ENCODE measurements at places on chromosomes 12 and 14. TPM values are rescaled to one million over a fixed set of nuclear protein-coding genes. Genes with fewer than 3 reads are reported as not detected.

Gene PTPN6
- total RNA-seq, result not detected

GRCh38 chr12:26782372-26783130 is 50.4 kb downstream of the ITPR2 start:
- DNase-seq, result no peak
- no peak overlapping the region for H3K27ac ChIP-seq
- peaks cover 23% of the 10 kb centered on the region for H3K4me1 ChIP-seq
- H3K27me3 ChIP-seq, result no peaks in the 10 kb centered on the region
- no peak overlapping the region for H3K4me3 ChIP-seq
- H3K36me3 ChIP-seq, result peaks cover 8% of the 10 kb centered on the region

Gene RNASE7
- total RNA-seq, result not detected

GRCh38 chr14:90383731-90384542 is 12.9 kb upstream of the CALM1 start:
- H3K36me3 ChIP-seq, result no peaks in the 10 kb centered on the region
- DNase-seq, result peak; percentile 9
- peaks cover 2% of the 10 kb centered on the region for H3K27me3 ChIP-seq

GRCh38 chr12:91766454-91766853 is 379.2 kb downstream of the BTG1 start:
- DNase-seq, result no peak
- H3K4me3 ChIP-seq, result no peak overlapping the region
- H3K27ac ChIP-seq, result no peak overlapping the region

- H3K4me1 ChIP-seq, result no peaks in the 10 kb centered on the region
- no peak for DNase-seq
- H3K4me3 ChIP-seq, result no peak overlapping the region
These were observed 893.1 kb downstream of the TMEM121 start for GRCh38 chr14:106419376-106419965.

GRCh38 chr14:100849115-100849781 is 23.3 kb downstream of the MEG3 start:
- H3K36me3 ChIP-seq, result peaks cover 4% of the 10 kb centered on the region
- H3K27ac ChIP-seq, result no peak overlapping the region
- no peak overlapping the region for H3K4me3 ChIP-seq
- no peak for DNase-seq

GRCh38 chr12:128551266-128551665 is 272.5 kb downstream of the SLC15A4 start:
- no peak overlapping the region for H3K4me3 ChIP-seq
- H3K27me3 ChIP-seq, result peaks cover 4% of the 10 kb centered on the region
- DNase-seq, result no peak
- no peaks in the 10 kb centered on the region for H3K36me3 ChIP-seq
- H3K27ac ChIP-seq, result no peak overlapping the region

- DNase-seq, result no peak
- H3K36me3 ChIP-seq, result no peaks in the 10 kb centered on the region
- peaks cover 38% of the 10 kb centered on the region for H3K27me3 ChIP-seq
- H3K4me3 ChIP-seq, result no peak overlapping the region
- H3K4me1 ChIP-seq, result no peaks in the 10 kb centered on the region
- no peak overlapping the region for H3K27ac ChIP-seq
These were observed 317.5 kb upstream of the RTL1 start for GRCh38 chr14:101220921-101221510.

DNA sequence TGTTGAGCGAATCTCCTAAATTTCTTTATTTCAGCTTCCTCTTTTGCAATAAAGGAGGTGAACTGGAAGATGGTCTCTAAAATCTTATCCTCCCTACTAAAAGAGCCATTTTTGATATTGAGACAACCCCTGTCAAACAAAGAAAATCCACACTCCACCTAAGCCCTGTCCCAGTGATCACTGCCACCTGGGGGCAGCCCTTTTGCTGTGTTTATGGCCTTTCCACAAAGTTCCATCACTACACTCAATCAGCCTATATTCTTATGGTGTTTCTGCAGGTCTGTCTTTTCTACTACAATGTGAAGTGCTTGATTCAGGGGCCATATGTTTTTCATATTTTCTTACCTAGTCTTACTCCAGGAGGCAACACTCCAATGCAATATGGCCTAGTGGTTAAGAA is 163.7 kb downstream of the BMP4 start:
- no peaks in the 10 kb centered on the region for H3K36me3 ChIP-seq
- H3K4me3 ChIP-seq, result no peak overlapping the region
- H3K27ac ChIP-seq, result no peak overlapping the region
- H3K4me1 ChIP-seq, result no peaks in the 10 kb centered on the region

- DNase-seq, result peak; percentile 29
- no peaks in the 10 kb centered on the region for H3K36me3 ChIP-seq
- H3K4me1 ChIP-seq, result peaks cover 45% of the 10 kb centered on the region
These were observed 110.7 kb downstream of the BTG1 start for GRCh38 chr12:92034858-92035401.

Gene TCL1B
- total RNA-seq, result not detected

DNA sequence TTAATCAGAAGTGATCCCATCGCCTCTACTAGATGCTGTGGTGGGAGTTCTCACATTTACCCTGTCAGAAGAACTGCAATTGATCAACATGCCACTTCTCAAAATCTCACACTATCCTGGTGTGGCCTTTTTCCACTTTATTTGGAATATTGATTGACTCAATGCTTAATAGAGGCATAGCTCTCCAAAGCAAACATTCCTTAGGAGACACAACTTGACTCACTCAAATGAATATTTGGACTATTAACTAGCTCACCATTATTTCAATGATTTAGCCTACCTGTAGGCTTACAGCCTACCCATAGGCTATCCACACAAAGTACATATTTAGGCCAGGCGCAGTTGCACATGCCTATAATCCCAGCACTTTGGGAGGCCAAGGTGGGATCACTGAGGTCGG is 186.5 kb downstream of the KLHL28 start:
- H3K36me3 ChIP-seq, result no peaks in the 10 kb centered on the region
- no peak overlapping the region for H3K27ac ChIP-seq
- H3K27me3 ChIP-seq, result no peaks in the 10 kb centered on the region
- DNase-seq, result no peak

GRCh38 chr12:4448943-4449850 is 3.6 kb upstream of the FGF6 start:
- DNase-seq, result no peak
- H3K4me1 ChIP-seq, result 0 out of 2 replicates have a peak, but pooled peaks cover 4% of the 10 kb centered on the region
- no peak overlapping the region for H3K4me3 ChIP-seq

GRCh38 chr12:19139615-19140194 is 10.2 kb downstream of the PLEKHA5 start:
- no peaks in the 10 kb centered on the region for H3K27me3 ChIP-seq
- DNase-seq, result peak; percentile 47

DNA sequence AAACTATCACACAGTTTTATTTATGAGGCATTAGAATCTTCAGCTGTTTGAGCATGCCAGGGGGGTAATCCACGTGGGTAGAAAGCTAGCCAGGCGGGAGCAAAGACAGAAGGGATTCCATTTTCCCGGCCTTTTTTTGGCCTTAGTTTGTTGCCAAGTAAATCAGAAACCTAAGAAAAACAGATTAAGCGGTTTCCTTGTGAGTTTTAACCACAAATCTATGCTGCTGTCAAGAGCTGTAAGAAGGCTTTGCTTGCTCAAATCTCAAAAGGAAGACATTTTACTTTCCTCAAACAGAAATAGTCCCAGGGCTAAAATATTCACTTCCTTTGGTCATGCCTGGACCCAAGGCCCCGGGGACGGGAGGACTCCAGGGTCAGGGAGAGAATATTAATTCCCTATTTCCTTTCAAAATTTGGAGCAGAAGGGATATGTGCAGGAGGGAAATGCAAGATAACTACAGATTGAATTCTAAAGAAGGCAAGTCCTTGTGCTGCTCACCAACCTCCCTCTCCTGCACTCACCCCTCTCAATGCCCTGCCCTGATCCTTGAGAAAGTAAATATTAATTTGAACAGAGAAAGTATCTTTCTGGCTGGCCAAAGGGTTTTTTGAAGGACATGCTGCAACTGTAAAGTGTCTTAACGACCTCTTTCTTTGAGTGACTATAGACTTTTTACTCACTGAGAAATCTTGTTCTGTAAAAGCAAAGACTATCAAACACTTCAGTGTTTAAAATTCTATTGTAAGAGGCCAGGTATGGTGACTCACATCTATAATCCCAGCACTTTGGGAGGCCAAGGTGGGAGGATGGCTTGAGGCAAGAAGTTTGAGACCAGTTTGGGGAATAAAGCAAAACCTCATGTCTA is 75.7 kb downstream of the HSD17B6 start:
- H3K4me3 ChIP-seq, result no peak overlapping the region
- H3K4me1 ChIP-seq, result peaks cover 39% of the 10 kb centered on the region
- peaks cover 7% of the 10 kb centered on the region for H3K27me3 ChIP-seq
- no peak overlapping the region for H3K27ac ChIP-seq

DNA sequence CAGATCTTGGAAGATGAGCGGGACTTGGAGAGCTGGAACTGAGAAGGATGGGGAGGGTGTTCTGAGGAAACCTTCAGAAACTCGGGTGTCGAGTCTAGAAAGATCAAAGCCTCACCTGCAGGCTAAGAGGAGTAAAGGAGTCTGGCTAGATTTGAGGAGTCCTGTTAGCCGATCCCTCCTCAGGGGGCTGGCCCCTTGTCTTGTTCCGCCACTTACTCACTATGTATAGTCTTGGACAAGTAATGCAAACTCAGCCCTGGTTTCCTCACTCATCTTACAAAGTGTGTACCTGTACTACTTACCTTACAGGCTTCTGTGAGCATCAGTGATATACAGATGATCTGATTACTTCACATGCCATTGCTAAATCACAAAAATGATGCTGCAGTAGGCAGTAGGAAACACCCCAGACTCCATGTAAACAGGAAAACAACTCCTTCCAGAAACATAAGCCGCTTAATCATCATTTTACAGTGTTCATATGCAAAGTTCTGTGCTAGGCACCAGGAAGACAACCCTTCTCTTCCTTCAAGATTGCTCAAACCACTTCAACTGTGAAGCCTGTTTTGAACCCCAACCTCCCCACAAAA is 2.0 kb upstream of the SPTLC2 start:
- no peak for DNase-seq
- peaks cover 20% of the 10 kb centered on the region for H3K36me3 ChIP-seq
- no peak overlapping the region for H3K4me3 ChIP-seq
- no peaks in the 10 kb centered on the region for H3K27me3 ChIP-seq

Gene TAS2R50
- 0.30 TPM for total RNA-seq

- no peaks in the 10 kb centered on the region for H3K27me3 ChIP-seq
- peak overlapping the region; percentile 59 for H3K4me3 ChIP-seq
- H3K4me1 ChIP-seq, result peaks cover 58% of the 10 kb centered on the region
- peaks cover 30% of the 10 kb centered on the region for H3K36me3 ChIP-seq
These were observed 7.8 kb downstream of the NT5DC3 start for GRCh38 chr12:103833095-103833775.

DNA sequence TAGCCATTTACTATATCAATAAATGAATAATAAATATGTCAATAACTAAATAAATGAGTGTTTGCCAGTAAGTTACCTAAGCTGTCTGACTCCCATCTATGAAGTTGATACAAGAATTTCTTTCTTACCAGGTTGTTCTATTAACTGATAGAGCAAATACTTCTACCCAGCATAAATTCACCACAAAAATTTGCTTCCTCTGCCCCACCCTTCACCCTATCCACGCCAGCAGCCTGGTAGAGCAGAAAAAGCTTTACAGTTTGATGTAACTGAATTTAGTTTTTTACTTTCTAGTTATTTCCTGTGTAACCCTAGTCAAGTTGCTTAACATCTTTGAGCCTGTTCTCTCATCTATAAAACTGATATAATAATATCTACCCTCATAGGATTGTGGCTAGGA is 94.9 kb upstream of the SLC16A7 start:
- H3K4me3 ChIP-seq, result no peak overlapping the region
- no peaks in the 10 kb centered on the region for H3K36me3 ChIP-seq
- no peak overlapping the region for H3K27ac ChIP-seq
- H3K27me3 ChIP-seq, result no peaks in the 10 kb centered on the region

DNA sequence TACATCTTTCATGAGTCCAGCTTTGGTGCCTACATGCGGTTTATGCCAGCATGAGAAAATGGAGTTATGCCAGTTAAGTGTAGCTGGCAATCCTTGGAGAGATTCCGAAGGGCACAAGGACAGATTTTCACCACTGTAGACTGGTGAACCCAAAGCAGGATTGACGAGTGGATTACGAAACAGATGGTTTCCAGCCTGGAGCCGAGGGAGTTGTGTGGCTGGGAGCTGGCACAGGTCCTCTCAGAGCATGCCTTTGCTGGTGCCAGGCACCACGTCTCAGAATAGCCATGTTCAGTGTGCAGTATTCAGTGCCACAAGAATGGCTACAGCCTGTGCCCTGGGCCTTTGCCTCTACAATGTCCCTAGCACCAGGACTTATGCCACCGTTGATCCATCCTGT is 13.2 kb downstream of the KCNH3 start:
- H3K4me1 ChIP-seq, result no peaks in the 10 kb centered on the region
- H3K36me3 ChIP-seq, result peaks cover 9% of the 10 kb centered on the region
- H3K27ac ChIP-seq, result no peak overlapping the region
- peaks cover 26% of the 10 kb centered on the region for H3K27me3 ChIP-seq
- H3K4me3 ChIP-seq, result no peak overlapping the region

DNA sequence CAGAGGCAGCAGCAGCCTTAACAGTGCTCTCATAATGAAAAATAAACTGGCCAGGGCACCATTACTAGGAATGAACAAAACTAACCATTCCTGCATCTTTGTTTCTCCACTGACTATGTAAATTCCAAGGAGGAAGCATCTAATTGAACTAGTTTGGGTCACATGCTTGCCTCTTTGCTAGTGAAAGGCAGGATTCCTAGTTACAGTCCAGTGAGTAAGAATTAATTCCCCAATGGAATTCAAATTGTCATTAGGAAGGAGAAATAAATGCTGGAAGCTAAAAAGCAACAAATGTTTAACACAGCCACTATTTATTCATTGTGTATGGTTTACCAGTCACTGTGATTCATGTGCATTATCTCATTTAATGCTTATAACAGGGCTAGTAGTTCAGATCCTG is 316.0 kb downstream of the CCDC91 start:
- peak overlapping the region; percentile 7 for H3K27ac ChIP-seq
- DNase-seq, result peak; percentile 29
- H3K4me3 ChIP-seq, result no peak overlapping the region
- H3K27me3 ChIP-seq, result no peaks in the 10 kb centered on the region
- H3K4me1 ChIP-seq, result peaks cover 24% of the 10 kb centered on the region

Gene ENDOU
- 0.22 TPM for total RNA-seq

- H3K27me3 ChIP-seq, result no peaks in the 10 kb centered on the region
- H3K27ac ChIP-seq, result no peak overlapping the region
- peaks cover 52% of the 10 kb centered on the region for H3K4me1 ChIP-seq
- DNase-seq, result no peak
- no peak overlapping the region for H3K4me3 ChIP-seq
These were observed 61.4 kb downstream of the RASSF3 start for GRCh38 chr12:64671681-64672080.

Gene DAO
- total RNA-seq, result not detected

- no peak for DNase-seq
- H3K4me1 ChIP-seq, result peaks cover 42% of the 10 kb centered on the region
- no peak overlapping the region for H3K27ac ChIP-seq
- H3K27me3 ChIP-seq, result peaks cover 4% of the 10 kb centered on the region
- no peak overlapping the region for H3K4me3 ChIP-seq
- no peaks in the 10 kb centered on the region for H3K36me3 ChIP-seq
These were observed 58.3 kb downstream of the PELI2 start for GRCh38 chr14:56176530-56176929.

Gene LRP1
- 192 TPM for total RNA-seq

- H3K36me3 ChIP-seq, result peaks cover 12% of the 10 kb centered on the region
- no peak overlapping the region for H3K4me3 ChIP-seq
- no peak overlapping the region for H3K27ac ChIP-seq
- peaks cover 10% of the 10 kb centered on the region for H3K4me1 ChIP-seq
- DNase-seq, result no peak
These were observed 18.4 kb downstream of the SETD3 start for GRCh38 chr14:99462210-99462609.
